ENCODE measurements at places on chromosomes 11 and 22.

DNA sequence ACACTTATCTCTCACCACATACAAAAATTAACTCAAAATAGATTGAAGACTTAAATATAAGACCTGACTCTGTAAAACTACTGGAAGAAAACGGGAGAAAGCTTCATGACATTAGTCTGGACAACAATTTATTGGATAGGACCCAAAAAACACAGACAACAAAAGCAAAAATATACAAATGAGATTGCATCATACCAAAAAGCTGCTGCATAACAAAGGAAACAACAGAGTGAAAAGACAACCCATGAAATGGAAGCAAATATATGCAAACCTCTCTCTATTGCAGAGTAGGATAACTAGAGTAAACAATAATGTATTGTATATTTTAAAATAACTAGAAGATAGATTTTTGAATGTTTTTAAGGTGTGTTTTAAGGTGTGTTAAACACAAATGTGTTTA, 11.2 kb downstream of the MRGPRX2 start:
- DNase-seq = no peak

- no peak for DNase-seq
These were observed 37.0 kb upstream of the ABTB2 start for GRCh38 chr11:34394771-34395300.

GRCh38 chr11:68142028-68142412, 20.8 kb upstream of the CHKA start:
- DNase-seq = no peak

DNA sequence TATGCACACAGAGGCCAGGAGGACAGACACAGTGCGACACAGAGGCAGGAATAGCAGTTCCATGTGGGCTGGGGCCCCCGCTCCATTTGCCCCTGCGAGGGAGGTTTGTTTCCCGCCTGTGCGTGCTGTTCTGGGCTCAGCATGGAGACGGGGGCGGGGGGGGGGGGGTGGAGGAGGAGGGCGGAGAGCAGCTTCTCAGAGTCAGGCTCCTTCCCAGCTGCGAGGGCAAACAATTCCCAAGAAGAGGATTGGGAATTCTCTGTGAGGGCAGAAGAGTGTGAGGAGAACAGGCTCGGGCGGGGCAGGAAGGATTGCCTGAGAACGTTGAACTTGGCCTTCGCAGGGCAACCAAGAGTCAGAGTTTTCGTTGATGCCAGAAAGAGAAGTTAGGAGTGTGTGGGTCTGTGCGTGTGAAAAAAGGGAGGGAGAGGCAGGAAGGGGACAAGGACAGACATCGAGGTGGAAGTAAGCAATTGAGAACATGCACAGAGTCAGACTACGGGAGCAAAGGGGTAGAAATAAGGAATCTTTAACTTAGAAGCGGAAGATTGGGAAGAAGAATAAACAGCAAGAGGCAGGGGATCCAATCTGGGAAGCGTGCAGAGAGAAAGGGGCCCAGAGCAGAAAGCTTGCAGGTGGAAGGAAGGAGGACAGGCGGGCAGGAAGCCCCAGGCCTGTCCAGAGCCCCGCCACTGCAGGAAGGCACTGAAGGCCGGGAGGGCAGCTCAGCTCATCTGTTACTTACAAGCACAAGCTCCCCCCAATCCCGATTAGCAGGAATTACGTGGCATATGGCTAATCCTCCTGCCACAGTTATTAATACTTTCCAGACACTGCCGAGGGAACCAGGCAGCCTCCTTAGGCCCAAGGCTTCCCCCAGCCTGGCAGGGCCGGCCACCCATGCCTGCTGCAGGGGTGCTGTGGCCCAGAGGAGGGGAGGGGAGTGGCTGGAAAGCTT, 15.6 kb upstream of the JAM3 start:
- no peak for DNase-seq

- DNase-seq = no peak
These were observed 820.4 kb upstream of the CCDC90B start for GRCh38 chr11:84106541-84106940.

GRCh38 chr11:75777461-75778110, 9.0 kb downstream of the DGAT2 start:
- DNase-seq = no peak

DNA sequence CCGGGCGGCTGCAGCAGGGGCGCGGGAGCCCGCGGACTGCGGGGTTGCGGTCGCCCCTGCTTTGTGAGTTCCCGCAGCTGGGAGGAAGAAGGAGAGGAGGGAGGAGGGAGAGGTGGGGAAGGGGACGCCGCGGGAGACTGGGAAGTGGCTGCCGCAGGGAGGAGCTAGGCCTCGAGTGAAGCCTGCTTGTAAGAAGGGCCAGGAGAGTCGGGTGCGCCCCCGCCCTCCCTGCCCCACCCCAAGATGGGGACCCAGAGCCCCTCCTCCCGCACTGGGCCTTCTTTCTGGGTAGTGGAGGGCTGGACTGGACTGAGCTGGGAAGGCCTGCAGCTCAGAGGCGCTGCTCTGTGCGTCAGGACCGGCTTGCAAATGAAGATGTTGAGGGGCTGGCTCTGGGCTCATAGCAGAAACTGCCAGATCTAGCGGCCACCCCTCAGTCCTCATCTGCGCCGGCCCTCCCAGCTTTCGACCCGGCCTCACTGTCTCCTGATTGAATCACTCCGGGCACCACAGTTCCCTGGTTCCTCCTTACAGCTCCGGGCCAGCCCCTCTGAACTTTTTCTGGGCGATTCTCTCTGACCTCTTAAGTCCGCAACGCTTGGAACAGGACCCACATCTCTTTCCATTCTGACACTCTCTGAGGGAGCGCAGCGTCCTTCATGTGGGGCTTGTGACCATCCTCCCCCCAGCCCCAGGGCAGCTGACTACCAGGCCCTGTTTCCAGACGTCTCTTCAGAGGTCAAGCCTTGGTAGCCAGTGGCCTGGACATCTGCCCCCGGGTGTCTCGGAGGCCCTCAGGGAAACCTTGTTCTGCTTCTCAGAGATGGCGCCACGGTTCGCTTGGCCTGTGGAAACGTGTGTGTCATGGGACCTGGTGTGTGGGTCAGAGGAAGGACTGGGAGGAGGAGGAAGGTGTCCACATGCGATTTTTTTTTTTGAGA, 21.9 kb downstream of the SERPINH1 start:
- no peak for DNase-seq

- no peak for DNase-seq
These were observed 10.1 kb upstream of the FANCF start for GRCh38 chr11:22635689-22636088.

DNA sequence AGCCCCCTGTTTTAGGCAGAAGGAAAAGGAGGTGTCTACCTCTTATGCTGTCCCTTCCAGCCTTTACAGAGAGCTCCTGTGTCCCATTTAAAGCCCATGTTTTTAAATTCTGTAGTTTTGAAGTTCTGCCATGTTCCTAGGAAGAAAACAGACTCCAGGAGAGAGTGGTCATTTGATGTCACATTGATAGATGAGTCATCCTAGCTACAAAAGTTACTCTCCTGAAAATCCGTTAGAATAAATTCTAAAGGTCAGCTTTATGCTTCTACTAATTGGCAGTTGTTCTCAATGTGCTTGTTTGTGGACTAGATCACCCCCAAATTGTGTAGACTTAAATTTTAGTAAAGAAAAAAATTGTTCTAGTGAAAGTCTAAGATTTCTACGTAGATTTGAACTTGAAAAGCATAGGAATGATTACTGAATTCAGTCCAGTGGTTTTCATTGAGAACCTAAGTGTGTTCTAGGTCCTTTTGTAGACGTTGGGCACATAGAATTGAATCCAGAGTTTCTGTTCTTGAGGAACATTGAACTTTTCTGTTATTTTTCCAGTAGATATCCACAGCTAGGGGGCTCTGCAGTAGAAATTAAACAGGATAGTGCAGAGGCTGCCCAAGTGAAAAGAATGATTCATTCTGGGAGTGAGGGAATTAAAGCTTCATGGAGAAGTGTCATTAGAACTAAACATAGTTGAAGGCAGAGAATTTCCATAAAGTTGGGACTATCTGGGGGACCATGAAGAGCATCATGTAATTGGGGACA, 140.6 kb upstream of the RASSF10 start:
- DNase-seq = no peak

- DNase-seq = no peak
These were observed 25.5 kb upstream of the TIMP3 start for GRCh38 chr22:32775957-32776356.

GRCh38 chr11:132177106-132177505, 806.7 kb downstream of the NTM start:
- DNase-seq = peak; percentile 22

- no peak for DNase-seq
These were observed 42.1 kb downstream of the NCAPD3 start for GRCh38 chr11:134181707-134182106.

- DNase-seq = peak; percentile 36
These were observed 612 bp downstream of the GTSE1 start for GRCh38 chr22:46297151-46297812.

DNA sequence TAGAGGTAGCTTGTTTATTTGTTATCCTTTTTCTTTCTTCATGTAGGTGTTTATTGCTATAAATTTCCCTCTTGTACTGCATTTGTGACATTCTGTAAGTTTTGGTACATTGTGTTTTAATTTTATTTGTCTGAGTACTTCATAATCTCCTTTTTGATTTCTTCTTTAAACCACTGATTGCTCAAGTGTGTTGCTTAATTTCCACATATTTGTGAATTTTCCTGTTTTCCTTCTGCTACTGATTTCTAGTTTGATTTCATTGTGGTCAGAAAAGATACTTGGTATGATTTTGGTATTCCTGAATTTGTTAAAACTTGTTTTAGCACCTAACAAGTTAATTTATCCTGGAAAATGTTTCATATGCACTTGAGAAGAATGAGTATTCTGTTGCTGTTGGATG, 15.1 kb downstream of the OR10V1 start:
- no peak for DNase-seq

DNA sequence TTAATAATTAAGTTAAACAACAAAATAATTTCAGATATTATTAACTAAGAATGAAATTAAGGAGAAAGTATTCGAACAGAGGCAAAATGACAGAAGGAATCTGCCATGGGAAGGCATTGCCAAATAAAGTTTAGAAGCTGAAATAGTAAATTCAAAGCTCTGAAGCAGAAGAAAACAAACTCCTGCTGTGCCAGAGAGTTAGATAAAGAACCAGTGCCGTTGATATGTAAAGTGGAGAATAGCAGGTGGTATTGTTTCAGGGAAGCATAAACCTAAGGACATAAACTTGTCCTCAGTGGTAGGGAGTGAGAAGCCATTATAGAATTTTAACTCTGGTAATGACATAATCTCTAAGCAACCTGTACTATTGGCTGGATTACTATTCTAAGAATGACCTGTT, 2.7 kb upstream of the HBG2 start:
- no peak for DNase-seq
